ENCODE measurements at places on chromosomes 12 and 14. TPM values are rescaled to one million over a fixed set of nuclear protein-coding genes. Genes with fewer than 3 reads are reported as not detected.

NAA30 gene
- 13.2 TPM for total RNA-seq

GSG1 gene
- total RNA-seq, result 0.66 TPM

INHBE gene
- total RNA-seq, result not detected

PLA2G1B gene
- 6,971 TPM for total RNA-seq

SALL2 gene
- 9.2 TPM for total RNA-seq

GRCh38 chr14:93788293-93788542 is at the start of gene PRIMA1:
TSS of gene PRIMA1 (minus strand) at chr14:93788485. CDS start at chr14:93787718, 767 bp downstream.
- no peaks in the 10 kb centered on the region for H3K27me3 ChIP-seq
- no peaks in the 10 kb centered on the region for H3K36me3 ChIP-seq
- no peak within 1 kb of the TSS for H3K4me3 ChIP-seq
- no peak within 1 kb of the TSS for H3K27ac ChIP-seq

DNA sequence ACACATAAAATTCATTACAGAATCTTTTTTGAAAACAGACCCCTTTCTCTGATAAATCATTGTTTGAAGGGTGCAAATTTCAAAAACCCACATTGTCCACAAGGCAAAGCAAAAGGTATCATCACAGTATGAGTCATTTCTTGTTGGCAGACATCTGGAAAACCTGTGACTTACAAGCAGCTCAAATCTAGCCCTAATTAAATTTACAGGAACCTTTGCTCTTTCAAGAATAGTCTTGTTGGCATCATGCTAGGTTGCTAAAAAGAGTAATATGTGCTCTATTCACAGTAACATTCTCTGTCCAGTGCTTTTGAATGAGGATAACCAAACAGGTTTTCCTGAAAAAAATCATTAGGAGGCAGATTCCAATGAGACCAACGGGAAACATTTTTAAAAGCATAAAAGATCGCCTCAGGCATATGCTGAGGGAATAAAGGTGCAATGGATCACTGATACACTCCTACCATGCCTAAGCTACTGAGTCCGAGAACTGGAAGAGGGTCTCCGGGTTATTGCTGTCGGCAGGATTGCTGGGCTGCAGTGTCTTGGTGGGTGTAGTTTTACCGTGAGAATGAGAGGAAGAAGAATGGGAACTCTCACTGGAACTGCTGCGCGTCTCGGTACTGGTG is 55.5 kb upstream of the TTC7B start:
- H3K36me3 ChIP-seq, result no peaks in the 10 kb centered on the region
- H3K27ac ChIP-seq, result no peak overlapping the region
- no peaks in the 10 kb centered on the region for H3K4me1 ChIP-seq
- no peak overlapping the region for H3K4me3 ChIP-seq
- no peaks in the 10 kb centered on the region for H3K27me3 ChIP-seq
- DNase-seq, result no peak

DNA sequence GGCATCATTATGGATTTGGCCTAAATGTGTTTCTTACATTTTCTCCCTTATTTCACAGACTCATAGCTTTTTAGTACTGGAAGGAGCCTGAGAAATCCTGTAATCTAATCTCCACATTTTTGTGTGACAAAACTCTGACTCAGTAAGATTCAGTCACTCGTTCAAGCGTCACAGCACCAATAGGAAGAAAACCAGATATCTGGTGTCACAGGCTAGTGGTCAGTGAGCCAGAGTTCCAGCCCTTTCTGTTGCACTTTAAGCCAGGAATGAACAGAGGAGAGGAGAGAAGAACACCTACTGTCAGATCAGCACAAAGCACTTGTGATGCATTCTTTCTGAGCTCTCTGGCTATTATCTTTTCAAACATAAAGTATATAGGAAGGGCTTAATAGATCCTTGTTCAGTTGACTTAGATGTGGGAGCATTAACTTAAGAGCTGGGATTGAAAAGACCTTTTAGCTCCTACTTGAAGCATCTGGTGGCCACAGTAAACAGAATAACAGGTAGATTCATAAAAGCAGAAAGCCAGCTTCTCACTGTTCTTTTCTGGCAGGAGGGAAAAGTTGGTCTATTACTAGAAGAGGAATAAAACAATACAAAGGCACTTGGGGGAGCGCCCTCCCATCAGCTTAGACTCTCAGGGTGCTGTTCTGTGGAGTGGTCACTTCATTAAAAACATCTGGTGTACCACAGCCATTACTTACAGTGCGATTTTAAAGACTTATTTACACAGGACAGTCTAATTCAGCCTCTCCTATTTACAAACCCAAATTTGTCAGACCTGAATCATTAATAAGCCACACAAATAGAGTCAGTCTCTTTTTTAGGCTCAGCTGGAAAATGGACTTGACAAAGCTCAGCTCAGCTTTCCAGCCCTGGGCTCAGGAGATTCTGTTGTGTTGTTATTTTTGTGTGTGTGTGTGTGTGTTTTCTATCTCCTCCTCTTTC is 12.2 kb upstream of the NID2 start:
- no peak overlapping the region for H3K4me3 ChIP-seq
- H3K27ac ChIP-seq, result no peak overlapping the region
- DNase-seq, result no peak

GRCh38 chr12:19194963-19195362 is 65.4 kb downstream of the PLEKHA5 start:
- peaks cover 24% of the 10 kb centered on the region for H3K4me1 ChIP-seq
- H3K36me3 ChIP-seq, result no peaks in the 10 kb centered on the region
- H3K27ac ChIP-seq, result no peak overlapping the region

GRCh38 chr12:117009759-117010158 is 89.5 kb downstream of the TESC start:
- DNase-seq, result no peak
- H3K27ac ChIP-seq, result no peak overlapping the region
- H3K27me3 ChIP-seq, result no peaks in the 10 kb centered on the region
- no peak overlapping the region for H3K4me3 ChIP-seq
- H3K4me1 ChIP-seq, result no peaks in the 10 kb centered on the region

DNA sequence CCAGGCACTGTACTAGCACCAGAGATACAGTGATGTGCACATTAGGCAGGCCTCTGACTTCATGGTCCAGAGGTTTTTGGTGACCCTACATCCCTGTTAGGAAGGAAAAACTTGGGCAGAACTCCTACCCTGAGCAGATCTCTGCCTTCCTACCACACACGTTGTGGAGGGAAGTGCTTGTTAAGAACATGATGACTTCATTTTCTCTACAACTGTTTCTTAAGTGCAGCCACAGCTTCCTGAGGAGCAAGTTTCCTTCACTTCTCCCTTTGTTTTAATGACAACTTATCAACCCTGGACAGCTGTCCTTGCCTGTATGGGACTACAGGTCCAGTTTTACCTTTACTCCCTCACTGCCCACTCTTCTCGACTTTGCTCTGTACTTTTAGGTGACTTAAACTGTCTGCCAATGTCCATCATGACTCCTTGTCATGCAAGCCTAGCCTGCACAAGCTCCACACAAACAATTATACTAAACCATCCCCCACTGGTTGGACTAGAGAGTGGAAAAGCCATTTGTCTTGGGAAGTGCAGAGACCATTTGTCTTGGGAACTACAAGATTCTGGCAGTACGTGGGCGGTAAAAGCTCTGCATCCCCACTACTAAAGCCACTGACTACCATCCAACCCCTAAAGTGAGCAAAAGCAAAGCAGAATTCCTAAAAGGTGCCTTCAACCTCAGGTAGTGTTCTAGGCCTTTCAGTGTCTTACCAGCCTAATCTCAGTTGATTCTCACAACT is 359.8 kb downstream of the EGLN3 start:
- H3K36me3 ChIP-seq, result no peaks in the 10 kb centered on the region
- no peaks in the 10 kb centered on the region for H3K27me3 ChIP-seq
- H3K4me3 ChIP-seq, result no peak overlapping the region
- no peak for DNase-seq

Measured in body of pancreas (tissue), 4 donors.